Activated CD4-positive, CD25-positive, alpha-beta regulatory T cell treated with anti-CD3 and anti-CD28 coated beads, Interleukin-2, amount 50 U/mL, for 72 hours (primary cell): ENCODE measurements at places on chromosomes 4 and X.

DNA sequence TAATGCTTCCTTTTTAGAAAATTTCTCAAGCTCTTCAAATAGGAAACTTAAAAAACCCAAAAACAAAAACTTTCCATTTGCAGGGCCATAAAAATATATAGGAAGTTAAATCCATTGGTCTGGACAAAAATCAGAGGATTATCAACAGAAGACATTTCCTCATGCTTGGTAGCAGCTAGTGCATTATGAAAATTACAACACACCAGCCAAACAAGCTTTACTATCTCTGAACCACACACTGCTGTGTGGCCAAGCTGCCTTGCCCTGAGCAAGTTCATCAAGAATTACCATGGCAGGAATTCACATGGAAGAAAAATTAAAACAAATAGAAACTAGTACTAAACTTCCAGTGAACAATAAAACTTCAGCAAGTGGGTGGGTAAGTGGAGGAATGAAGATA lies 3.6 kb downstream of the USP46 start:
- DNase-seq = no peak

DNA sequence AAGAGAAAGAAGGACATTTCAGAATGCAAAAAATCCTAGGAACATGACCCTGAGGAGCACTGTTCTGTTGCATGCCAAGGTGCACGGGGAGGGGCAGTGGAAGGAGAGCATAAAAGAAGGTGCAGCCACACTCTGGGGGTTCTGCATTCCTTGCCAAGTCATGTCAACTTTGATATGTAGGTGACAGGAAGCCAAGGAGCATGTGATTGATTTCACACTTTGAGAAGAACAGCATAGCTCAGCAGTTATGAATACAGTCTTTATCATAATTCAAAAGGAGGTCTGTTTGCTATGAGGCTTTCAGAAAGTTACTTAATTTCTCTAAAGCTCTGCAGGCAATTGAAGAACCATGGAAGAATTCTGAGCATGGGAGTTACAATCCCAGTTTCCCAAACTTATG lies 50.6 kb downstream of the SCFD2 start:
- DNase-seq = no peak

GRCh38 chrX:28398342-28398741 lies 188.9 kb upstream of the IL1RAPL1 start:
- no peak for DNase-seq

- no peak for DNase-seq
Measured at GRCh38 chr4:127284236-127284635, 348.5 kb upstream of the INTU start.

- no peak for DNase-seq
Measured at GRCh38 chr4:70158576-70158975, 4.5 kb downstream of the PRR27 start.
